Activated CD4-positive, alpha-beta T cell treated with anti-CD3 and anti-CD28 coated beads, Interleukin-2, amount 50 U/mL, for 24 hours (primary cell): ENCODE measurements at places on chromosomes 13 and 19.

DNA sequence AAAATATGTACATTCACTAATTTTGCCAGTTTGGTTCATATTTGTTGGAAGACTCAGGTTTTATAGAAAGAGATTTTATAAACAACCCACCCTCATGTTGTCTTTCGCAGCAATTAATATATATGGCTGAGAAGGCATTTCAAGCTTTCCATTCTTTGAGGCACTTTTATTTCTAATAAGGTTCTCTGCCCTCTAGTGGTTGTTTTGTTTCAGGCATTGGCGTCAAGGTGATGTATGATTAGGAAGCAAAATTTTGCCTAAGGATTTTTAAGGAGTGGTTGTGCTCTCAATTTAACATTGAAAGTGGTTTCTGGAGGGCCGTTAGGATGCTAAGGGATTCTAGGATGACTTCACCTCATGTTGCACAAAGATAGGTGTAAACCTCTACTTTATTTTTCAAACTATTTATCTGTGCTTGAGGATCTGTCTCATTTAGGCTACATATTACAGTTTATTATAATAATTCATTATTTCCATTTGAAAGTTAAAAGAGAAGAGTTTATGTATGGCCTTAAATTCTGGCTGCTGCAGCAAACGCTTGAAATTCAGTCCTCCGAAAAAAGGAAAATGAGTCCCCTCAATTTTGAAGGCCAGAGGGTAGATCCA, 35.9 kb downstream of the OXGR1 start:
- DNase-seq: no peak

DNA sequence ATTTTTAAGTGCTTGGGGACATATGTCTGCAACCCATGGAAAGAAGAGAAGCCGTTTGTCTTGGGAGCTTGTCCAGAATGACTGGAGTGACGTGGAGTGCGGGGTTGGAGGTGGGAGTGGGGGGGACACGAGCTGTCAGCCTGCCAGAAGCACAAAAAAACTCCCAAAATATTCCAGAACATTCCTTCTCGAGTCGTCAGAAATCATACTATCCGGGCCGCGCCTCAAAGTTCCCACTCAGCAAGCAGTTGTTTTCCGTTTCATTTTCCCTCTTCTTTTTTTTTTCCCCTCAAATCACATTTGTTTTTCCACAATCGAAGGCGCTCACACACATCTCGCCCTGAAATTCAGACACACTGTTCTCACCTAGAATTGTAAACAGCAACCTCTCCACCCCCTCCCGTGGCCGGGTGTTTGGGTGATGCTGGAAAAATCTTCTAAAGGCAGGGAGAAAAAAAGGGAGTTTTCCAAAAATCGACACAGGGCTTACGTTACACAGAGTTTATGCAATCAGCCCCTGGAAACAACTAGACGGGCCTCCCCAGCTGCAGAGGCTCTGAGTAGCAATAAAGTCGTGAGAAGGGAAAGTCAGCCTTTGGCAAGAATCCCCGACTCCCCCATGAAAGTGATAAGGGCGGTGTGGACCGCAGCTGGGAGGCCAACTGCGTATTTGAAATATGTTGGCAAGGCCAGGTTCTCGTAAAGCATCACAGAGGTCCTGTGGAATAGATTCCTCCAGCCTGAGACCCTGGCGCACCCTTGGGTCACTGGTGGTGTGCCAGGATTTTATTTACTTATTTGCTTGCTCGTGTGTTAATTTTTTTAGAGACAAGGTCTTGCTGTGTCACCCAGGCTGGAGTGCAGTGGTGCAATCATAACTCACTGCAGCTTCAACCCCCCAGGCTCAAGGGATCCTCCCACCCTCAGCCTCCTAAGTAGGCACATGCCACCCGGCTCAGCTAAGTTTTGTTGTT, 31.2 kb upstream of the KLF2 start:
- DNase-seq: no peak

- DNase-seq: no peak
Observed at GRCh38 chr13:91323349-91323748, 24.1 kb upstream of the MIR17HG start.

GRCh38 chr13:90618133-90618532, 729.4 kb upstream of the MIR17HG start:
- no peak for DNase-seq

- no peak for DNase-seq
Observed at GRCh38 chr19:6138066-6138465, 2.6 kb downstream of the ACSBG2 start.

GRCh38 chr19:57802269-57802668, 12.4 kb downstream of the ZNF552 start:
- DNase-seq: no peak

DNA sequence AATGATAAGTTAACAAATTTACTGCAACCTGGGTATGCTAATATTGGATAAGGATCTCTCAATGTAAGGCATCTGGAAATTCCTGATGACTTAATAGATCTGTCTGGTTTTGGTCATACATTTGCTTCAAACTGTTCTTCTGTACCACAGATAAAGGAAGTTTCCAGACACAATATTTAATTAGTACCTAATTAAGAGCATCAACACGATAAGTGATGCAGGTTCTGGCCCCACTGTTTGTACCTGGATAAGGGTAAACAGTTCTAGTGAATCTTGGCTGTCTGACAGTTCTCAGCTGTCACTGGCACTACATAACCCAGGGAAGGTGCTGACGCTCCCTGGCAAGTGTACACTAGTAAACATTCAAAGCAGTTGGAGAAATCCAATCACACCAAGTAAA, 165.6 kb downstream of the MZT1 start:
- no peak for DNase-seq

DNA sequence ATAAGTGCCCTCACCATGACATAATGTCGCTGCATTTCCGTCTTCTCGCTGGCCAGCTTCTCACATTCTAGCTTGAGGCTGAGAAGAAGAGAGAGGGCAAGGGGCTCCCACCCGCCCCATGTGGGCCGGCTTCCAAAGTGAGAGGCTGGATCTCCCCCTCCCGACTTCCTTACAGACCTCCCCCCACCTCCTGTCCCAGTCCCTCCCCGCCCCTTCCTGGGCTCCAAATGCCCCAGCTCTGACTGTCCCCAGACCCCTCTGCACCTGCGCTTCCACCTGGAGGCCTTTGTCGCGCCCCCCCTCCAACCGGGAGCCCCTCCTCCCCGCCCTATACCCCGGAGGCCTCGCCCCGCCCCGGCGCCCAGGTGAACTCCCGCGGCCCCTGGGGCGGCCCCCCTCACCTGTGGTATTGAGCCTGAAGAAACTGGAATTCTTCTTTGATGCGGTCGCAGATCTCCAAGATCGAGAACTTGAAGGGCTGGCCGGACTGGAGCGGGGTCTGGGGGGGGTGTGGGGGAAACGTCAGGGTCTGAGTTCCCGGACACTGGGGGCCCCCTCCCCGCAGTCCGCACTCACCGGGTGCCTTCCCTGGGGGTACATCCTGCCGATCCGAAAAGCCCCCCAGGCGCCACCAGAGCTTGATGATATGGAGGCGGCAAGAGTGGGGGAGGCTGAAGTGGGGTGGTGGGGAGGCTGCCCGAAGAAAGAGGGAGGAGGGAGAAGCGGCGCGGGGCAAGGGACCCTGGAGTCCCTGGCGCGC, 595 bp downstream of the TLE2 start:
- DNase-seq: no peak

- no peak for DNase-seq
Observed at GRCh38 chr19:34480971-34481841, at the start of gene WTIP. Gene WTIP (plus strand): TSS chr19:34481758. CDS start chr19:34481975, 217 bp downstream.

- no peak for DNase-seq
Observed at GRCh38 chr13:43277142-43277541, 253.8 kb downstream of the DNAJC15 start.

DNA sequence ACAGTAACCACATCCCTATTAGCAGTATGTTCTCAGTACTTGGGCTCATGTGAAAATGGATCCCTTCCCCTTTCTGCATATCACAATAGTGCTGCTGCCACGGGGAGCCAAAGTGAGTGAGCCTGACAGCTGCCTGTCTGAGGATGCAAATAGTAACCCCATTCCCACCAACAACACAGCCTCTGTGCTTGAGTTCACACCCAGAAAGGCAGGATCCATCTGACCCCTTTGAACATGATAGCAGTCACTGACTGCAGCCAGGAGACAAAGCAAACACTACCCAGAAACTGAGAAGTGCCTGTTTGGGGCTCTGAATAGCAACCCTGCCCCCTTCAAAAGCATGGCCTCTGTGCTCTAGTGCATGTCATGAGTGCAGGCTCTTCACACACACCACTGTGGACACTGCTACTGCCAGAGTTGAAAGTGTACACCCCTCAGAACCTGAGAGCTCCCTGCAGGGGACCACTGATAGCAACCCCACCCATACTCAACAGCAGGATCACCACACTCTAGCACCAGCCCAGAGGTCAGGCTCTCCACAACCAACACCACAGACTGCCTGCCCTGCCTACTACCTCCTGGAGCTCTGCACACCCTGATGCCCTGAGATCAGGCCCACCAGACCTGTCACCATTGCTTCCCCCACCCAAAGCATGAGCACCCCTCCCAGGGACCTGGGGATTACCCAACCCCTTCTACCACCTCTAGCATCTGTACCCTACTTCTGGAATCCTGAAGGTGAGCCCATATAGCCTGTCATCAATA, 1563.5 kb upstream of the PRR20A start:
- DNase-seq: no peak
